ENCODE measurements at places on chromosomes 12 and 14. TPM values are rescaled to one million over a fixed set of nuclear protein-coding genes. Genes with fewer than 3 reads are reported as not detected.

Gene FOXN4
- not detected for total RNA-seq

Gene ESPL1
- total RNA-seq, result 0.26 TPM

Gene CLEC2A
- not detected for total RNA-seq

Gene CD27
- 0.17 TPM for total RNA-seq

Gene TMTC2
- 9.0 TPM for total RNA-seq

Gene PLEKHH1
- 0.33 TPM for total RNA-seq

Gene ABCC9
- total RNA-seq, result 9.9 TPM

Gene RNU4-1
- under 0.01 TPM for total RNA-seq

Gene PLEKHG7
- not detected for total RNA-seq

Gene NINJ2
- 1.3 TPM for total RNA-seq
